ENCODE measurements at places on chromosomes 4 and X.

DNA sequence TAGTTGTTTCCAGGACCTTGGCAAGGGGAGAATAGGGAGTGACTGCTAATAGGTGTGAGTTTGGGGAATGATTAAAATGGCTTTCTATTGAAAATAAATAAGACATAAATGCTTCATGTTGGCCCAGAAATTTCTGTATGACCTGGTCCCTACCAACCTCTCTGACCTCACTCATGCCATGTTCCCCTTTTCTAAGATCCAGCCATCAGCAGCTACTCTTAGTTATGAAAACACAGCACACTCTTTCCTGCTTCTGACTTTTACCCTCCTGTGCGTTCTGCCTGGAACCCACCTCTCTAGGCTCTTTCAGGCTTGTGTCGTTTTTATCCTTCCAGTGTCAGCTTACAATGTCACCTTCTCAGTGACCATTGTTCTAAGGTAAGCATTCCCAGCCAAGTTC, 14.8 kb upstream of the CXCL5 start:
- DNase-seq: no peak

GRCh38 chr4:21211846-21212245, 511.6 kb downstream of the PACRGL start:
- no peak for DNase-seq

- DNase-seq: no peak
Measured at GRCh38 chr4:61619528-61619927, 419.4 kb downstream of the ADGRL3 start.

GRCh38 chrX:41512394-41512793, 65.3 kb downstream of the NYX start:
- no peak for DNase-seq

- DNase-seq: peak; percentile 12
Measured at GRCh38 chrX:46376246-46376885, 168.9 kb downstream of the ZNF674 start.

DNA sequence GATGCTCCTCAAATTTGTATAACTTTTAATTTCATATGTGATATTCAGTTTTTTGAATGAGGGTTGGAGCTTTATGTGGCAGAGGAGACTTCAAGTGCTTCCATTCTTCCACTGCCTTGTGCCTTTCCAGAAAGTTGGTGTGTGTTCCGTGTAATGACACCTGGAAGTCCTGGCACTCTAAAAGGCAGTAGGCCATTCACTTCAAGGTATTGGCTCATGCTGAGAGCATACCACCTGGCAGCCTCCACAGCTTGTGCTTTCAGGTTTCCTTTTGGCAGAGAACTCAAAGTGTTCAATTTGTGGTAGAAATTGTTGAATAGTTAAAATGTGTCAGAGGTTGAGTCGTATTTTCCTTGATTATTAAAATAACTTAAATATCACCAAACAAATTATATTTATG, 49.6 kb downstream of the GRIA2 start:
- DNase-seq: no peak

DNA sequence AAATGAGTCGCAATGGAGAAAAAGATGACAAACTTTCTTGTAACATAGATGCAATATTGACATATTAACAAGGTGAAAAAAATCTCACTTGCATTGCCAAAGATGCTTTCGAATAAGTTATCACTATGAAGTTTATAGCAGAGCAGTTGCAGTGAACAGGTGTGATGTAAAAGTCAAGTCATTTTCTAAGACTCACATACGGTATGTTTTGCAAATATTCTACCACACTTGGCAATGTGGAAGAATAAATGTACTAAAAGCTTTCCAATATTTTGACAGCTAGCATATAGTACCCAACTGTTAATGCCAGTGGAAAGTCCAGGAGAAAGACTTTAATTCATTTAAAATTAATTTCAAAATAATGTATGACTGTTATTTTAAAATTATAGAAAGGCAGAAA, 76.5 kb downstream of the GALNTL6 start:
- no peak for DNase-seq

- DNase-seq: no peak
Measured at GRCh38 chr4:101089168-101089567, 258.2 kb downstream of the PPP3CA start.

DNA sequence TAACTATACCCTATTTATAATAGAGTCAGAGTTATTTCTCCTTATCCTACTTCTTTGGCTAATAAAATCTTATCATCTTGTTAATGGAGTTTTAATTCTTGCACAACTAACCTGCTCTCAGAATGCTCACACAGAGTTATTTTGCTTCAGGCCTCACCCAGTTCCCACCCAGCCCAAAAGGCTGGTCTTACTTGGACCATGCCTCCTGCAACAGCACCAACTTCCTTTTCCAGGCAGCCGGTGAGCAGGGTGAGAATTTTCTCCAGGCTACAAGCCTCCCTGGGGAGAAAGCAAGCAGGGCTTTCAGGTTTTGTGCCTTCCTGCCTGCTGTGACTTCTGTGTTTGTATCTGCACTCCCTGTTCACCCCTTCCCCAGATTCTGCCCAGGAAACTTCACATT, 29.1 kb upstream of the BANK1 start:
- no peak for DNase-seq

DNA sequence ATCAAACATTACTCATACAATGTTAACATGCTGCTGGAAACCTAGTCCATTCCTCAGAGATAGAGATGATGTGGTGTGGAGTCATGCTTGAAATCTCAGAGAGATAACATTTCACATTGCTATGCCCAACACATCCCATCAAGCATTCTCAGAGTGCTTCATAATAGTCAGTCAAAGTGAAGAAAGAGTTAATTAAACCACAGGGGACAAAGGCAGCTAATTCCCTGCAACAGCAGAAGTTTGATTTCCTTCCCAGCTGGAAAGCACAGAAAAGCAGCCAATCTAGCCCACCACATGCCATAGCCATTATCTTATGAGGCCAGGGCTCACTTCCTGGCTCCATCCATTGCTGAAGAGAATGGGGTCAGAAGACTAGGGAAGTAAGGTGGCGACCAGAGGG, 8.9 kb downstream of the KDR start:
- DNase-seq: peak; percentile 88

DNA sequence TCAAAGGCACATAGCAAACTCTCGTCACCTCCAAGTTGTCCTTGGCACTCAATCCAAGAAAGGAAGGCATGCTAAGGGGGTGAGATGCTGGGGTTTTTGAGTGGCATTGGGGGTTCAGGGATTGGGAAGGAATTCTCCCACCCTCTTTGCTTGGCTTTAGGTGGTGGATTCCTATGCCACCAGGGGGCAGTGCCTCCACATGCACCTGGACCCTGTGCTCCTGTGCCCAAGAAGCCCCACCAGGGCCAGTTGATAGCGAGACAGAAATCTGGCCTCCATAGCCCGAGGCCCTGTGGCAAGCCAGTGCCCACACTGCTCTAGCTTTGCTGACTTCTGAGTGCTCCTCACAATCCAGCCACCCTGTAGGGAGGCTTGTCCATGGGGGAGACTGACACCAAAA, 2.0 kb upstream of the FATE1 start:
- no peak for DNase-seq

DNA sequence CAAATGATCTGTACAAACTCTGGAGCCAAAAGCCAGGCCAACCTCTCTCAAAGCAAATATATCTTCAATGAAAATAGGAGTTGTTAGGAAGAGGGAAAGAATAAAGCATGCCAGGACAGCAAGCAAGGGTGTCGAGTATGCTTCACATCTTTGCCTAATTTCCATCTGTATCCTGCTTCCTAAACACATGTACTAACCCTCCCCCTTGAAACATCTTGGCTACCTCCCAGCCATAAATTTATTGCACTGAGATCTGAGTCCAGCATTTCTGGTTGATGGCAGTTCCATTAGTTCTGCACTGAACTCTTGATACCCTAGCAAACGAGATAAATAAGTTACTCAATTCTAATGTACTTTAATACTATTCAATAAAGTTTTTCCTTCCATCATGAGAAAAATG, 430.5 kb upstream of the TRAM1L1 start:
- no peak for DNase-seq

- no peak for DNase-seq
Measured at GRCh38 chr4:165331359-165331758, 3.9 kb downstream of the MSMO1 start.

- DNase-seq: no peak
Measured at GRCh38 chr4:137180349-137180748, 351.9 kb downstream of the PCDH18 start.

GRCh38 chr4:917466-917865, 14.7 kb downstream of the GAK start:
- no peak for DNase-seq

DNA sequence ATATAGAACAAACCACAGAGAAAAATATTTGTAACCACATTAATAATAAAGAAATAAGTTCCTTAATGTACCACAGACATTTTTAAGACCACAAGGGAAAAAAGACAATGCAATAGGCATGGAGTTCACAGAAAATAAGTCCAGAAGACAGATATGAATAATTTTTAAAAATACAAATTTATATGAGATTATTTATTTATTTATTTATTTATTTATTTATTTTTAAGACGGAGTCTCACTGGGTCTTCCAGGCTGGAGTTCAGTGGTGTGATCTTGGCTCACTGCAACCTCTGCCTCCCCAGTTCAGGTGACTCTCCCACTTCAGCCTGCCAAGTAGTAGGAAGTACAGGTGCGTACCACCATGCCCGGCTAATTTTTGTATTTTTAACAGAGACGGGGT, 53.7 kb downstream of the THAP9 start:
- DNase-seq: no peak

GRCh38 chr4:70958681-70959080, 34.8 kb upstream of the DCK start:
- peak; percentile 9 for DNase-seq

- DNase-seq: no peak
Measured at GRCh38 chrX:12567857-12568256, 223.4 kb upstream of the PRPS2 start.

DNA sequence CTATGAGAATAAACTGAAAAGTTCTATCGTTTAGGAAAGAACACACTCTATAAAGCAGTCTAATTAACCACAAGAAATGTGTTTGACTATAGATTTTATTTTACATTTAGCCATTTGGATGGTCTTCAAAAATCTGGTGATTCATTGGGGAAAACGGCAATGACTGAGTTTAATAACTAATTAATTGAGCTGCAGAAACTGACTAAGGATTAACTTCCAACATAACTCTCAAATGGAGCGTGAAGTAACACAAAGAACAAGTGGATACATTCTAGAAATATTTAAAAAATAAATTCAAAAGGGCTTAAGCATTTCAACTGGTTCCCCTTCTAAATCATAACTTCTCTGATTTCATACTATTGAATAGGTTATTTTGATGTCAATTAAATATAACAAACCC, 1582.4 kb downstream of the PCDH18 start:
- no peak for DNase-seq

- no peak for DNase-seq
Measured at GRCh38 chr4:174189392-174190015, 94.0 kb downstream of the FBXO8 start.

GRCh38 chr4:10504570-10505179, 47.4 kb upstream of the ZNF518B start:
- no peak for DNase-seq

All from NCI-H226 (cell line).